Midbrain (tissue), 1 donor: ENCODE measurements at places on chromosomes 16 and 17.

GRCh38 chr17:68391561-68392268 lies 65.6 kb downstream of the WIPI1 start:
- no peak for DNase-seq

DNA sequence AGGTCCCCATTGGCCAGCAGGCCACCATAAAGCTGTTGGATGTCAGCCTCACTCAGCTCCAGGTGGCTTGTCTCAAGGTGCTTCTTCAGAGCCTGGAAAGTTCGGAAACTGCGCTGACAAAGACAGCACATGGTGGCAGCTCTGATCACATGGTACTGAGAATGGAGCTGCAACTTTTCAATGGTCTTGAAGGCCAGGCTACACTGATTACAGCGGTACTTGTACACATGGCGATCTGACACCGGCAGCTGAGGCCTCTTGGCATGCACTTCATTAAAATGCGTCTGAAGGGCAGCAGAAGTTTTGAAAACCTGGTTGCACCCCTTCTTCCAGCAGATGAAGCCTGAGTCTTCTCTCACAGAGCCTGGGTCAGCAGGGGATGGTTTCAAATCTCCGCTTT lies 249.7 kb downstream of the ZFHX3 start:
- no peak for DNase-seq

DNA sequence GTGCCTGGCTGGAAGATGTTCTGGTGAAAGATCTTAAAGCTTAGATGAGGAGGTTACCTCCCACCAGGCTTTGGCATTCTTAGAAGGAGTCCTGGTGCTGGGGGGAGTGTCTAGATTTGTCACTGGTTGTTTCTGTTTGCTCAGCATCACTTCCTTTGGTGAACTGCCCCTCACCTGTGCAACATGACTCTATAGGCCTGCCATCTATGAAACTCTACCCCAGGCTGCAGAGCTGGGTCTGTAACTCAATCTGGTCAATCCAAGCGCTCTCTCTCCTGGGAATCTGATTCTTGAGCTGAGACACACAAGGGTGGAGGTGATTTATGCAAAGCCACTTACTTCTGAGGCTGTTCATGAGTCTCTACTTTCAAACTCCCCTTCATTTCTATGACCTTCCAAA lies 399.4 kb downstream of the NPIPA7 start:
- DNase-seq, result no peak

- peak; percentile 3 for DNase-seq
Measured at GRCh38 chr16:87107201-87107600, 210.0 kb downstream of the C16orf95 start.

DNA sequence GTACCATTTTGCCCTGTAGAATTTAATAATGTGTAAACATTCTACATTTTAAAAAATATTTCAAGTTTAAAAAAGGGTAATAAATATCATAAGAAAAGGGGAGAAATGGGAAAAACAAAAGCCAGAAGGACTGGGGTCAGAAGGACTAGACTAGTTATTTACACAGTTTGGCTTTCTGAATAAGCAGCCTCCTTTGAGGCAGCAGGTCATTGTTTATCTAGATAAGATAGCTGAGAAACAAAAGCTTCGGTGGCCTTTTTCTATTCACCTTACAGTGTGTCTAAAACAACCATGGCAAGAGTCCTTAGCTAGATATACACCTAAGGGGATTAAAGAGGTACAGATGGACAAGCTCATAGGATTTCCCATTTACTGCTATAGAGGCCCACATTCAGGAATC lies 396.5 kb upstream of the PMFBP1 start:
- DNase-seq, result no peak

- no peak for DNase-seq
Measured at GRCh38 chr17:41098481-41098880, 539 bp upstream of the KRTAP4-8 start.

GRCh38 chr17:36827081-36827480 lies 110.2 kb upstream of the LHX1 start:
- no peak for DNase-seq

- DNase-seq, result no peak
Measured at GRCh38 chr17:47057830-47058229, 78.8 kb upstream of the RPRML start.

DNA sequence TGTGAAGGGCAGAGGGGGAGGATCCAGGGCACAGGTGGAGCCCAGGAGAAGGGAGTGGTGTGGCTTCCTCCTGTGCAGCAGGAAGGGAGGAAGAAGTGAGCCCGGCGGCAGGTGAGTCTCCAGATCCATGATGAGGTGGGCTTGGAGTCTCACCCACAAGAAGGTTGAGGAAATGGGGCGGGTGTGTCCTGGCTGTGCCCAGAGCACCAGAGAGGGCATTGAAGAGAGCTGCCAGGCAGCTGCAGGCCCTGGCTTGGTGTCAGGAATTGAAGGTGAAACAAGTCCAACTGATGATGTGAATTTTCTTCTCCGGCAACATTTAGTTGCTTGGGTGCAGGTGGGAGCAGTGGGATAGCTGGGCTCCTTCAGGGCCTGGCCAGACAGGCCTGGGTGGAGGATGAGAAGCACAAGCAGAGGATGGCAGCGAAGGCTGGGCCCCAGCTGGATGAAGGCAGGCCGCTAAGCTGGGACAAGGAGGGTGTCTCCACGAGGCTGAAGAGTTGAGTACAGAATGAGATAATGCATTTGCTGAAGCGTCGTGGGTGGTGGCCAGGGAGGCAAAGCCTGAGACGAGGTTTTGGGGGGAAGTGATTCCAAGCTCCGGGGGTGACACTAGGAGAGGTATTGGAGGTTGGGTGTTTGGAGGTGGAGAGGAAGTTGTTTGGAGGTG lies 18.3 kb downstream of the NT5M start:
- no peak for DNase-seq

GRCh38 chr17:64328036-64328858 lies 62.4 kb downstream of the PECAM1 start:
- no peak for DNase-seq

DNA sequence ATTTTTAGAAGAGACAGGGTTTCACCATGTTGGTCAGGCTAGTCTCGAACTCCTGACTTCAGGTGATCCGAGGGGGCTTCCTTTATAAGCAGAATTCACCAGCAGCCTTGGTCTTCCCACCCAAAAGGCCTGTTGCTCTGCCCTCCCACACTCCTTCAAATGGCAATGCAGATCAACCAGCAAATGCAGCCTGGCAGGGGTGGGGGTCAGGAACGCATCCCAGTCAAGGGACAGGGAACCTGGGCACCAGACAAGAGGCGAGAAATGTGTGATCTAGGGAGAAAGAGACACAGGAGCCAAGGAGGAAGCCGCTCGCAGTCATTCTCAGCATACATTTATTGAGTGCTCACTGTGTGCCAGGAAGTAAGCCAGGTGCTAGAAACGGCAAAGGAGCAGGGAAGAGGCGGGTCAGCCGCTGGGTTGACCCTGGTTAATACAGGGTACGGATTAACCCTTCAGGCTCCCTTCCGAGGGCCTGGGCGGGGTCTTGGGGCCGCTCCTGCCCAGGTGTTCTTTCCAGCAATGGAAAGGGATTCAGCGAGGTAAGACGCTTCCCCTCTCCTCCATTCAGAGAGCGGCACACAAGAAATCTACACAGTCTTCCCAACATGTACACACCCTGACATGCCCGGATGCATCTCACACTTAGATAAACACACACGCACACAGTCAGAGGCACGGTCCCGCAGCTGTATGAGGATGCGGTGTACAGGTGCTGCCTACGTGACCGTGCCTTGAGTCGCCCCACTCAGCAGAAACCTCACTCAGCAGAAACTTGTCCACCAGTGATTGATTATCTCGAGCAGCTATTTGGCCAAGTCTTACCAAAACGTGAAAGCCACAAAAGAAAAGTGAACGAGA lies 6.6 kb upstream of the PITPNA start:
- no peak for DNase-seq

DNA sequence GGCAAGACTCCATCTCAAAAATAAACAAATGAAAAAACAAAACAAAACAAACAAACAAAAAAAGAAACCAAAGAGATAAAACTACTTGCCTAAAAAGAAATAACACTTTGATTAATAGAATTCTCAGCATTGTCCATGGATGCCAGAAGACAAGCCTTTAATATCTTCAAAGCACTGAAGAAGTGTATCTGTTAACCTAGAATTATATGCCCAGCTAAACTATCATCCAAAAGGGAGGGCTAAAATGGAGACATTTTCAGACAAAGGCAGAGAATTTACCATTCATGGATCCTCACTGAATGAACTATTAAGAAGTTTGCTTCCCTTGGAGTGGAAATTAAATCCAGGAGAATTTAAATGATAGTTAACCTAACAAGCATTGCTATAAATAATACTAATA lies 130.1 kb upstream of the SEC14L1 start:
- no peak for DNase-seq

- no peak for DNase-seq
Measured at GRCh38 chr16:10308305-10309193, 77.3 kb upstream of the ATF7IP2 start.

GRCh38 chr16:353404-354290 lies 1.1 kb upstream of the AXIN1 start:
- no peak for DNase-seq

DNA sequence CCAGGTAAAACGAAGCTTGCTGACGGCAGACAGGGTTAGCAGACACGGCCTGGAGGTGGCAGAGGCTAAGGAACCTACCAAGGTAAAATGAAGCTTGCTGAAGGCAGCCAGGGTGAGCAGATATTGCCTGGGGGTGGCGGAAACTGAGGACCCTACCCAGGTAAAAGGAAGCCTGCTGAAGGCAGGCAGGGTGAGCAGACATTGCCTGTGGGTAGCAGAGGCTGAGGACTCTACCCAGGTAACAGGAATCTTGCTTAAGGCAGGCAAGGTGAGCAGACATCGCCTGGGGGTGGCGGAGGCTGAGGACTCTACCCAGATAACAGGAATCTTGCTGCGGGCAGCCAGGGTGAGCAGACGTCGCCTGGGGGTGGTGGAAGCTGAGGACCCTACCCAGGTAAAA lies 2.6 kb upstream of the GCGR start:
- DNase-seq, result no peak

GRCh38 chr17:31541559-31541958 lies 150.1 kb downstream of the RAB11FIP4 start:
- no peak for DNase-seq

DNA sequence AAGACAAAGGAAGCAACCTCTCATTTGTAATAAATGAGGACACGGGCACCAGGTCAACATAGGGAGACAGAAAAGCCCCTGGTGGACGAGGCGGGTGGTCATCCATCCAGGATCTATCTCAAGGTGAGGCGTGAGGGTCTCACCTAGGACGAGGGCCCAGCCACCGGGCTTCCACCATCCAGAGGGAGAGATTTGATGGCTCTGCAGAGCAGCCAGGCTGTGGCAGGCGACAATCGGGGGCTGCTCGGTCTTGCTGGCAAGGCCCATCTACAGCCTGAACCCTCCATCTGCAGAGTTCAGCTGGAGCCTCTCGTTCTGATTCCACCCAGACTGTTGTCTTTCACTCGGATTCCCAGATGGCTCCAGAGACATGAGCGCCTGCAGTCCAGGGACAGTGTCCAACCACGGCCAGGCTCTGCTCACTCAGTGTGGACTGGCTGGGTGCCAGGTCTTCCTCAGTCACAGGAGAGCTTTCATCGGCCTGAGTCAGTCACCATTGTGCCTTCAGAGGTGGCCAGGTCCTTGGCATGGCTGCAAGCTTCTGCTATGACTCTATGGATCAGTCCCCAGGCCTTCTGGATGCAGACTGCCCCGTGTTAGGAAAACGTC lies 5.9 kb downstream of the LITAFD start:
- peak; percentile 61 for DNase-seq

DNA sequence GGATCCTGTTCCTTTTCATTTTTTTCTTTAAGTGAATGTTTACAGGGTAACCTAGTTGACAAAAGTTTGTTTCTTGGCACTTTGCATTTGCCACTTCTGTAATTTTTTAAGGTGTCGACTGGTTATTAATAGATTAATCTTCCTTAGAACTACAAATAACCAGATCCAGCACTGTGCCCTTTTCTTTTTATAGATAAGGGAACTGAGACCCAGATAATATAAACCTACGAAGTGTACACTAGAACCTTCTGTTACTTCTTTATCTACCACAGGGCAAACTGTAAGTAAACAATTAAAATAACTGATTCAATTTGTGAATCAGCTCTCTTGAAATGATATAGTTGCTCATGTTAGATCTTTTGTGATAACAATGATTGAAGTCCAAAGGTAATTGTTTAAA lies 55.4 kb downstream of the NLK start:
- DNase-seq, result no peak

DNA sequence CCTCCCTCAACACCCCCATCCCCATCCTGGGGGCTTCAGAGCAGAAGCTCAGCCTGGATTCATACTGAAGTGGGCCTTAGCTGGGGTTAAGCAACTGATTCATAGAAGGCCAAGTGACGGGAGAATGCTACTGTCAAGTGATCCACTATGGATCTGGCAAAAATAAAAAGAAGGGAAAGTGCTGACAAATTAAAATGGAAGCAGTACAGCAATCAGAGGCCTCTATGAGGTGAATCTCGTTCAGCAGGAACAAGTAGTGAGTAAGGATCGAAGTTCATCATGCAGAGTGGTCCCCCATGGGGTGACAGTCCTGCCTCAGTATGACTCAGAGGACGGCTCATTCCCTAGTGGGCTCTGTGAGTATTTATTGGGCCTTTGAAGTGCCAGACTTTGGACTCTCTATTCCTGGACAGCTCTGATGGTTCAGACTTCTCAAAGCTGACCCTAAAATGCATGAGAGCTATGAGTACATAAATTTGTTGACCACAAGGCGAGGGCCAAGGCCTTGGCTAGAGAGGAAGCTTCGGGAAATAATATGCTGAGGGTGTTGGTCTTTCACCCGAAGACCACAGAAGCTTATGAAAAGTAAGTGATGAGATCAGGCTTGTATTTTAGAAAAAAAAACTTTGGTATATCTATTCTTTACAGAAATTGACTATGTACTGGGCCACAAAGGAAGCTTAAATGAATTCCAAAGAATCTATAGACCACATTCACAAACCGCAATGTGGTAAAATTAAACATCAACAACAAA lies 5.3 kb upstream of the NSMCE1 start:
- no peak for DNase-seq

DNA sequence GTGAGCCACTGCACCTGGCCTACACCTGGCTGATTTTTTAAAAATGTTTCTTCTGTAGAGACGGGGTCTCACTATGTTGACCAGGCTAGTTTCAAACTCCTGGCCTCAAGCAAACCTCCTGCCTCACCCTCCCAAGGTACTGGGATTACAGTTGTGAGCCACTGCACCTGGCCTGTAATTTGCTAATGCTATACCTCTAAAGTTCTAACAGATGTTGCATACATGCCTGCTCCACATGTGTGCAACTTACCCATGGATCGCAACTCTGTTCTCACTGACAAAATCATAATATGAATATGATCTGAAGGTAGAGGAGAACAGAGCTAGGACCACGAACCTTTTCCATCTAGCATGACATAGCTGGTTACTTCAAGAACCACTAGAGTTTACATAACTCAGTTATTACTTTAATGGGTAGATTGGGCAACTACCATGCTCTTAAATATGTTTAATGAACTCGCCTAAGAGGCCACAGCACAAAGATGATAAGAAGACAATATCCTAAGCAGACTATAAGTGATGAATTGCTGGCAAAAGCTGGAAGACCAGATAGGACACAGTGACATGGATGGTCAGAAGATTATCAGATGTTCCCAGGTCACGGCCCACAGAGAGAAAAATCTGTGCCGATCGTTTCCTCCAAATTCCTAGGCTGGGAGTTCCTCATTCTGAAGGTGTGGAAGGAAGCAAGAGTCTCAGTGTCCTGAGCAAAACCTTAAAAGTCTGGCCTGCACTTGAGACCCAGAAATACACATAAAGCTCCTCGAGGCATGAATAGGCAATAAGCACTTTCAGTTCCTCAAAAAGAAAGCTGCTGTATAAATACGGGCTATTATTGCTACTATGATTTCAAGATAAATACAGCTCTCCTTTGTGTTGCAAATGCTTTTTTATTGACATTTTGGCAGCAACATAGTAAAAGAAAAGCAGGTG lies 53.6 kb upstream of the ICAM2 start:
- DNase-seq, result no peak

- DNase-seq, result no peak
Measured at GRCh38 chr16:19344224-19344801, 58.8 kb downstream of the CLEC19A start.
